ENCODE measurements at places on chromosomes 2 and 18.

DNA sequence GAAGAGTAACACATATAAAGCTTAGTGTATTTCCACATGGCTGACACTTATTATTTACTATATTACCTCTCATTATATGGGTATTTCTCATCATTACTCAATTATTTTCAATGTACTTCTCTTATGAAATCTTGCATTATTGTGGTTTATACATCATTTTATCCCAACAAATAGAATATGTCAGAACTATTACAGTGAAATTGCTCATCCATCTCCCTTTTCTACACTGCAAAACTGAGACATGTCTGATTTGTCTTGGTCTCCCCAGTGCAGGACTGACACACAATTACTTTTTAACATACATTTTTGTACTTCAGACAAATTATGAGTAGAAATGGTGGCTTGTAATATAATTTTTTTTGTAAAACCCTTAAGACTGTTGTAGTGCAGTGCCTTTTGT lies 600.9 kb downstream of the PLCL1 start:
- DNase-seq, result no peak

GRCh38 chr2:48527226-48527885 lies 2.6 kb upstream of the STON1 start:
- DNase-seq, result no peak

- no peak for DNase-seq
These were observed 6.4 kb downstream of the SLC8A1 start for GRCh38 chr2:40445467-40445866.

DNA sequence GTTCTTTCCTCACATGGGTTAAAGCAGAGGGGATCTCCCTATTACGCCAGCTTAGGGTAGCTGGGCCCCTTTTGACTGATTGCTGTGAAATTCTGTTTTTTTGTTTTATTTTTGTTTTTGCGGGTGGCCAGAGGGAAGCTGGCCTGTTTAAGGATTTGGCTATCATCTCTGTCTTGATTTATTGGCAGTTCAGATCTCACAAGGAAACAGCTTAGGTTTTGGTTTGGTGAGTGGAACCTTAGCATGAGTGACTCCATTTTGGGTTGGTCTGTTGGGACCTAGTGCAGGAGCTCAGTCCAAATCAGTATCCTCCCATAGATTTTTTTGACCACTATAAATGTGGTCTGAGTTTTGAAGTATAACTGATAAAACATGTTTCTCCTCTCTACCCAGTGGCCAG lies 25.6 kb upstream of the NTSR2 start:
- DNase-seq, result no peak

All from stimulated activated CD4-positive, alpha-beta T cell treated with anti-CD3 and anti-CD28 coated beads, TNF-alpha, amount 100 ng/mL, for 1 hour (primary cell).